Tracheal epithelial cell (primary cell): ENCODE measurements at places on chromosomes 1 and 21. TPM values are rescaled to one million over a fixed set of nuclear protein-coding genes. Genes with fewer than 3 reads are reported as not detected.

SLAMF1 gene
- not detected in 2 replicates for total RNA-seq

PTPN14 gene
- 32.0 and 37.9 TPM in 2 replicates for total RNA-seq

TLR5 gene
- 0.48 and 1.1 TPM in 2 replicates for total RNA-seq

TNFRSF18 gene
- 0.64 and 1.9 TPM in 2 replicates for total RNA-seq

SMG5 gene
- 53.5 and 67.0 TPM in 2 replicates for total RNA-seq

MTARC2 gene
- 2.9 and 5.1 TPM in 2 replicates for total RNA-seq
